Endothelial cell (in vitro differentiated cells): ENCODE measurements at places on chromosomes 2 and 18.
A peak's percentile ranks its signal among the peaks of the same experiment; 100 is the strongest.

GRCh38 chr2:164843346-164843911, 1.8 kb upstream of the COBLL1 start:
- no peak for DNase-seq

GRCh38 chr2:1588978-1589621, 155.2 kb downstream of the PXDN start:
- DNase-seq, result no peak

GRCh38 chr2:238231251-238231793, 8.5 kb downstream of the HES6 start:
- peak; percentile 78 for DNase-seq

GRCh38 chr2:164436131-164436530, 185.2 kb downstream of the GRB14 start:
- DNase-seq, result no peak

- DNase-seq, result no peak
Measured at GRCh38 chr2:238728330-238729260, 119.3 kb upstream of the TWIST2 start.

DNA sequence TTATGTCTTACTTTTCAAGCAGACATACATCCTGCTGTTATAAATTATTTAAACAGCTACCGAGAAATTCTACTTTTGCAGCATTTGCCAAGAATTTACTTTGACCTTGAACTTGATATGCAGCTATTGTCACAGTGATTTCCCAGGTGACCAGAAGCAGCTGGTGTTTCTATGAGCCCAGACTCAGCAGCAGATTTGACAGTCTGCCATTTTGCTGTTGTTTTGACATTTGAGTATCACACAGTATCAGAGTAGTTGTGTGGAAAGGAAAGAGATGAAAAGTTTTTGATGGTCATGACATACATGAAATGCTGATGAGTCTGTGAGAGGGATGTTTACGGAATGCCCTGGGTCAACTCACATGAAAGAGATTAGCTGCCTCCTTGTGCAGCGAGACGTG, 6.6 kb upstream of the CCDC195 start:
- DNase-seq, result no peak

- DNase-seq, result no peak
Measured at GRCh38 chr2:84686783-84687476, 170.6 kb downstream of the DNAH6 start.

DNA sequence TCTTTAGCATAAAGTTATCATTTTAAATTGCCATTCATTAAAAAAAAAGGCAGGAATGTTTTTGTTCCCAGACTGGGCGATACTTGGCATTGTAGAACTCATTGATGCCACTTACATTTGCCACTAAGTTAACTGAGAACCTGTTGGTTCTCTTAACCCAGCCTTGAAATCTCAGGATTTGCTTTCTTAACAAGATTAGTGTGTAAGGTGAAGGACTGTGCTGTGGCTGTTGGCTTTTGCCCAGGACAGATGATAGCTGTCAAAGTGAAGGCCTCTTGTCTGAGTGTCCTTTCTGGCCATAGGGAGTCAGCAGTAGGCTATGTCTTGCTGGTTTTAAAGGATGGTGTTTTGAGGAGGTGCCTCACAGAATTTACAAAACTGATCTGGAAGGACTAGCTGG, 2.6 kb downstream of the DPYSL5 start:
- no peak for DNase-seq

- DNase-seq, result no peak
Measured at GRCh38 chr2:234931371-234931770, 20.4 kb upstream of the SH3BP4 start.

- no peak for DNase-seq
Measured at GRCh38 chr2:230861552-230862255, 3.0 kb upstream of the ITM2C start.

DNA sequence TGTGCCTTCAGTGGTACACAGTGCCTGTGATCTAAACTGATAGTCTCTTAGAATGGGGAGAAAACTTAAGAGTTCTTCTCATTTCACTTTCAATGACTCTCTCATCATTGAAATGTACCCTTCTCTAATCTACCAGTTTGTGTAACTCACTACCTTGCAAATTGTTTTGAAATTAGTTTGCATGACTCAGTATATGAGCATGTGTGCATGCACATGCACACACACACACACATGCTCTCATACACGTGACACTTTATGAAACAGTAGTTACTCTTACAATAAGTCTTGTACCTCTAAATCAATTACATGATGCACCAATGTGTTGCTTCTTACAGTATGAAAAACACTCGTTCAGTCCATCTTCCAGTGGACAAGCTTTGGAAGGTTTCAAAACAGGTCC, 10.6 kb downstream of the LYPD6B start:
- DNase-seq, result no peak

- no peak for DNase-seq
Measured at GRCh38 chr2:226308986-226309385, 490.6 kb downstream of the IRS1 start.

GRCh38 chr2:102487761-102488462, 14.9 kb downstream of the SLC9A4 start:
- no peak for DNase-seq

DNA sequence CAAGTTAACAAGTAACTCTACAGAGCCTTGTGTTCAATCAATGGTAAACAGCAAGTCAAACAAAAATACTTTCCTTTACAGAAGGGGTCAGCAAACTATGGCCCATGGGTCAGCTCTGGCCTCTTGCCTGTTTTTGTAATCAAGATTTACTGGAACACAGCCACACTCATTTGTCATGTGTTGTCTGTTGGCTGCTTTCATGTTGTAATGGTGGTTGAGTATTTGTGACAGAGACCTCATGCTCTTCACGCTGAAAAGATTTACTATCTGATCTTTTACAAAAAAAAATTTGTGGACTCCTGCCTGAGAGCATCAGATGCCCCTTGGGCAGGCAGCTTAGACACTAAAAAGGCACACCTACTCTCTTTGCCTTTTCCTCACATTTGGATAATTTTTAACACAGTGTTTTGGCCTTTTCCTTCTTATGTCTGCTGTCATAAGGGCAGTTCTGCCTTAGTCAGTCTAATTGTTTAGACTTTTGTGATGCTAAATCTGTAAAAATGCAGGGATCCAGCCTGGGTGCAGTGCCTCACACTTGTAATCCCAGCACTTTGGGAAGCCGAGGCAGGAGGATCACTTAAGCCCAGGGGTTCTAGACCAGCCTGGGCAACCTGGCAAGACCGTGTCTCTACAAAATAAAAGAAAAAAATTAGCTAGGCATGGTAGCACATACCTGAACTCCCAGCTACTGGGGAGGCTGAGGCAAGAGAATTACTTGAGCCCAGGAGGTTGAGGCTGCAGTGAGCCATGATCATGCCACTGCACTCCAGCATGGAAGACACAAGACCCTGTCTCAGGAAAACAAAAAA, 18.3 kb downstream of the IL1B start:
- DNase-seq, result no peak

- no peak for DNase-seq
Measured at GRCh38 chr2:54735636-54736035, 12.2 kb downstream of the EML6 start.

DNA sequence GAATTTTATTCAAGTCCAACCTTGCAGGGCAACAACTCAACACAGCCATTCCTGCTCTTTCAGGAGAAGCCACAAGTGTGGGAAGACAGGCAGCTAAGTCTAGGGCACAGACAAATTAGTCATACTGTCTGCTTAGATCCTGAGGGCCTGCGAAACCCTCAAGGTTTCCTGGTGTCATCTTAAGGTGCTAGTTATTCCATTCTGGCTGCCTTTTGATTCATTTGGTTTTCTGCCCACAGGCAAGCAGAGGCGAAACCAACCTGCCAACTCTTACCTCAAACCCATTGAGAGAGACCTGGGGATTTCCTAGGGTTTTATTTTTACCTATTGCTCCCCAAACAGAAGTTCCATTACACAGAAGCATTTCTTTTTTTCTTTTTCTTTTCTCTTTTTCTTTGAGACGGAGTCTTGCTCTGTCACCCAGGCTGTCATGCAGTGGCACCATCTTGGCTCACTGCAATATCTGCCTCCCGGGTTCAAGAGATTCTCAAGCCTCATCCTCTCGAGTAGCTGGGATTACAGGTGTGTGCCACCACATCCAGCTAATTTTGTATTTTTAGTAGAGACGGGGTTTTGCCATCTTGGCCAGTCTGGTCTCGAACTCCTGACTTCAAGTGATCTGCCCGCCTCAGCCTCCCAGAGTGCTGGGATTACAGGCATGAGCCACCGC, 23.7 kb upstream of the SCYGR1 start:
- DNase-seq, result no peak

- DNase-seq, result no peak
Measured at GRCh38 chr2:13308989-13309388, 592.3 kb downstream of the TRIB2 start.

GRCh38 chr2:63950414-63950813, 68.8 kb downstream of the VPS54 start:
- DNase-seq, result no peak

GRCh38 chr2:208010506-208010905, 14.8 kb downstream of the PLEKHM3 start:
- DNase-seq, result no peak

- DNase-seq, result no peak
Measured at GRCh38 chr2:32237996-32238395, 26.7 kb downstream of the NLRC4 start.
